ENCODE measurements at places on chromosomes 6 and 20.

DNA sequence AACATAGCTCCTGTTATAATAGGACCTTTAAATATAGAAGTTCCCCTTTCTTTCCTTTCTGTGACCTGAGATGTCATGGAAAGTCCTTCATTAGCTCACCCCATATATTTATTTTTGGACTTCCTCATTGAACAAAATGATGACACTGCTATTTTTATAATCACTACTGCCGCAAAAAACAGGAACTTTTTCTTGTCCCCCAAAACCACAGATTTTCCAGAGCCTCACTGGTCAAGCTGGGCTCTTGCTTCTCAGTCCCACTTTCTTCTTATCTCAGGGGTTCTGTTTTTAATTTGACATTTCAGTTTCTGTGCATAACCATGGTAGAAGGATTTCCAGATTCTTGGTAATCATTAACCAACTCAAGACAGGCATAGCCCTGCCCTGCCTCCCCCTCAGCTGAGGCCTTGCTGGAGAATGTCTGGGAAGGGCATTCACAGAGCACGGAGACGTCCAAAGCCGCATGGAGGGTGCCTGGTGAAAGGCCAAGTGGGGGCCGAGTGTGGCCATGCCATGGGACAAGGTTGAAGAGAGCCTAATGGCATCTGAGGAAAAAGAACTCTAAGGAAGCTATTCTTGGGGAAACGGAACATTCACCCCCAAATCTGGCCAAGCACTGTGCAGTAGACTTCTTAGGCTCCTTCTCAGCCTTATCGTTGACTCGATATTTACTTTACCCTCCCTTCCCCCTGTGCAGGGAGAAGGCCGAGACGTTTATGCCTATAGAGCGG, 73.7 kb downstream of the EDN1 start:
- no peak for DNase-seq

DNA sequence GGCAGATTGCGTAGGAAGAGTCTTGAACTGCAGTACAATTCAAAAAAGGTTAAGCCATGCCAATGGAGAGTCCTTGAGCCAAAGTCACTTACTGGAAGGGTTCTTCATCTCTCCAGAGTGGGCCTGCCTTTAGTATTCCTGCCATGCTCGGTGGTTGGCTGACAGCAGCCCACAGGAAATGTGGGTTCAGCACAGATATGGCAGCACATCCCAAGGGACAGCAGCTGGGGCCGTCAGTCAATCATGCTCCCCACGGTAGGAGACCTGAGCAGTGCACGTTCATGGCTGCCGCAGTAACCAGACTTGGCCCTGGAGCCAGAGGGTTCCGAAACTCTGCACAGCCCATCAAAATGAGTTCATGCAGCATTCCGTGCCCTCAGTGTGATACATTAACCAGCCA, 63.6 kb upstream of the SIRPA start:
- no peak for DNase-seq

- DNase-seq = no peak
Measured at GRCh38 chr6:89117211-89118108, at the start of gene SRSF12. SRSF12 (minus strand) TSS chr6:89118071; CDS start chr6:89117887, 184 bp downstream.

DNA sequence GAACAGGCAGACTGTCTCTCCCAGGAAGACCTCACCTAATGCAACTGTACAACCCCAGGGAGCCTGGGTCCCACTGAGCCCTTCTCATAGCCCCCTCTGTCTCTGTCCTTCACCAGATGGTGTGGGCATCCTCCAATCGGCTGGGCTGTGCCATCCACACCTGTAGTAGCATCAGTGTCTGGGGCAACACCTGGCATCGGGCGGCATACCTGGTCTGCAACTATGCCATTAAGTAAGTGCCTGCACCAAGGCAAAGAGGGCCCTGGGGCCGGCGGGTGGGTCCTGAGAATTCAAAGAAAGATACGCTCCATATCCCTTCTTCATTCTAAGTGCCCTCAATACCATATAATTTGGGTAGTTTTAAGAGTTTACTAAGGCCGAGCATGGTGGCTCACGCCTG, 8.3 kb downstream of the R3HDML start:
- DNase-seq = no peak

DNA sequence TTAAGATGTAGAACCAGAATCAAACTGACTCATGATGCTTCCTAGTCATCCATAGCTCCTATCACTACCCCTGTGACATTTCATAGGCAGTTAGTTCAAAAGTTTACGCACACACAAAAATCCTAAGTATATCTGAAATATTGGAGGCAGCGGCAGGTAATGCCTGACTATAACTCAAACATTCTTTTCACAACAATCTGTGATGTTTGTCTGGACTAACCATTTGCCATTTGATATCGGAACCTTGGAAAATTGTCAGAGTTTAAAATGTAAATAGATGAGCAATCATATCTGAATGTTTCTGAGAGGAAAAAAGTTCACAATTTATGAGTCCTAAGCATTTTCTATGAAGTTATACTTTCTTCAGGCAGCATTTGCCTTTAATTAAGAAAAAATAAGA, 1078.2 kb downstream of the EPHA7 start:
- DNase-seq = no peak

- DNase-seq = no peak
Measured at GRCh38 chr6:122838060-122838780, 49.2 kb downstream of the SMPDL3A start.

DNA sequence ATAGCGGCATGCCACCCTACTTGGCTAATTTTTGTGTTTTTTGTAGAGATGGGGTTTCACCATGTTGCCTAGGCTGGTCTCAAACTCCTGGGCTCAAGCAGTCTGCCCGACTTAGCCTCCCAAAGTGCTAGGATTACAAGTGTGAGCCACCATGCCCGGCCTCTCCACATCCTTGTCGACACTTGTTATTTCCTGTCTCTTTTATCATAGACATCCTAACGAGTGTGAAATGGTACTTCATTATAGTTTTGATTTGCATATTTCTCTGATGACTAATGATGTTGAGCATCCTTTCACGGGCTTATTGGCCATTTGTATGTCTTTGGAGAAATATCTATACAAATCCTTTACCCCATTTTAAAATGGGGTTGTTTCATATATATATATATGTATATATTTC, 39.0 kb upstream of the ASXL1 start:
- no peak for DNase-seq

DNA sequence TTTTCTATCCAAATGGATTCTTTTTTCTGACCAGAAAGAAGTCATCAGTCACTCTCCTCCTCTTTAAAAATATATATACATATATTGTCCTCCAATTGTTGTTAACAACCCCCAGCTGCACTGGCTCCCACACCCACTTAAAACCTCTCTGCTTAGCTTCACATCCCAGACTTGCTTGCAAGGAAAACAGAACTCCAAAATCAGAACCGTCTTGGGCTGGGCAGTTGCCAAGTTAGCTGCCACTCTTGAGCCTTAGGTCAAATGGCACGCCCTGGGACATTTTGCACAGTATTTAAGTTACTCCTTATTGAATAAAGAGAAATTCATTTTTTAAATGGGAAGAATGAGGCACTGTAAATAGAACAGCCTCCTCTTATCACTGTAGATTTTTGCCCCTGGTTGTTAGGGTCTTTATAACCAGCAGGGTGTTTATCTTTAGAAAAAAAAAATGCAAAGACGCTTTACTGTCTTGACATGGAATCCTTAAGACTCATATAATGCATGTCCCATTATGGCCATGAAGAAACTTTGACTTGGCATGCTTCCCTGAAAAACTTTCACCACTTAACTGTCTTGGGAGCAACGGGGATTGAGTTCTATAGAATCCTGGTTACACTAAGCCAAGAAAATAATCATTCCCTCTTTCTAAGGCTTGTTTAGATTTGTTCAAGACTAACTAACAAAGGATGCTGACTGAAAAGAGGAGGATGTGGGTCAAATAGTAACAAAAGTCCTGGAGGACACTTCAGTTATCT, 204.5 kb downstream of the ISM1 start:
- no peak for DNase-seq

All from caudate nucleus (tissue), 63 donors.